ENCODE measurements at places on chromosomes 4 and X.

DNA sequence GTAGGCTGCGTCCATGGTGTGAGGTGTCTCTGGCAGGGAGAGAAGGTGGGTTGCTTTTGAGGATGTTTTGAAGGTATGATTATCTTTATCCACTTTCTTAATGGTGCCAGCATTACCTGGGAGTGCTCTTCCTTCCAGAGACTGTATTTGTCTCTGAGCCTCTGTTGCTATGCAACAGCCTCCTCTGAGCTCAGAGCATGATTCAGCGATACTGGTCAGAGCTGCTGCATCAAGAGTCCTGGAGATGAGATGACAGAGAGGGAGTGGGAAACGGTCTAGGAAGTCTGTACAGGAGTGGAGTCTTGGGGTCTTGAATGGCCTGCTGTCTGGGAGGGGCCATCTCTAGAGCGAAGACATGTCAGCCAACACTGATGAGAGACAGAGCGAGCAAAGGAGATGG, 104.4 kb upstream of the RAB40AL start:
- peak; percentile 29 for DNase-seq

DNA sequence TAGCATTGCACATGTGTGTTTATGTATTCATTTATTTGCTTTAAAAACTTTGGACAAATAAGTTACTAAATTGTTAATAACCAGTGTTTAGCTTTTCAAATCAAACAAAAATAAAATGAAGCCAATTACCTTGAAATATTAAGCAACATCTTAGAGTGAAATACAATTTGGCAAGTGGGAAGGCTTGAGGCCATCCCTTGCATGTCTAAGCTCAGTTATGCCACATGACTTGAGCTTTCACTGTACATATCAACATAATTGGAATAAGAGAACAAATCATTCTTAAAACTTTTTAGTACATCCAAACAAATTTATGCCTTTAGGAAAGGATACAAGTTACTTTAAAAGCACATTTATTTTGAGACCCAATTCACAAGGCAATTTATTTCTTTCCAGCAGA, 640.6 kb downstream of the SPRY1 start:
- no peak for DNase-seq

DNA sequence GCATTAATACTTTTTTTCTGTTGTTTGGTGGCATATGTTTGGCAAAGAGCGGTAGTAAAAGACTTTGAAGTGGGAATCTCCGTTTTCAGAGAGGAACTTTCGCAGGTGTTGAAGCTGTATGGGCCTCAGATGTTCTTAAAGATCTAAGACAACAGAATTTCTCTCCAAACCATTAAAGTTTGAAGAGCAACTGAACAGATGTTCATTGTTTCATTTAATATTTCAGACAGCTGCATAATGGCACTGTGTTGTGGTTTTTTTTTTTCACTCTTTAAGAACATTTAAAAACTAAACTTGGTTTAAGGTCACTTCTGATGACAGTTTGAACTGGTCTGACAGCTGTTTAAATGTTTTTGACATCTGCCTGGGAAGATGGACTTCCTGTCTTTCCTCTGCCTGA, 882.7 kb upstream of the PCDH10 start:
- no peak for DNase-seq

DNA sequence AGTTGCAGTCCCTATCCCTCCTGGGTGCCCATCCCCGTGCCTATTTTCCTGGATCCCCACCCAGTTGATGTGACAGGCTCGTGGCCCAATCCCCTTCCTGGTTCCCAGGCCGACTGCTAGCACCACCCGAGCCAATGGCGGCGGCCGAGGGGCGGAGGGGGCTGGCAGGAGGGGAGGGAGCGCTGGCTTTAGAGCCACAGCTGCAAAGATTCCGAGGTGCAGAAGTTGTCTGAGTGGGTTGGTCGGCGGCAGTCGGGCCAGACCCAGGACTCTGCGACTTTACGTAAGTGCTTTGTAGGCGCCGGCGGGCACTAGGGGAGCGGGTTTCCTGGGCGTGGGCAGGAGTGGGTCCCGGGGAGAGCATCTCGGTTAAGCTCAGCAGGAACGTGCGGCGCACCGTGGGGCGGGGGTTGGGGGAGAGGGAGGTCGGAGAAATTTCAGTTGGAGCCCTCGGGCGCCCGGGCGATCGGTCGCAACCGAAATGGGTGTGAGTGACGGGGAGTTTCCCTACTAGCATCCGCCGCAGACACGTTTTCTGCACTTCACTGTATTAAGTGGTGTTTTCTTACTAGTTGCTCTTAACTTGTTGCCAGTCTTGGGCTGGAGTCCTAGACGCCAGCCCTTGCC, at the start of gene PLS3:
Gene PLS3 (plus strand): TSS at position 197 of the 627 bp plus-strand sequence. CDS start 49,077 bp downstream, outside the sequence.
- DNase-seq, result peak; percentile 87

- DNase-seq, result no peak
These were observed 106.1 kb downstream of the ARAP2 start for GRCh38 chr4:36138220-36138619.

DNA sequence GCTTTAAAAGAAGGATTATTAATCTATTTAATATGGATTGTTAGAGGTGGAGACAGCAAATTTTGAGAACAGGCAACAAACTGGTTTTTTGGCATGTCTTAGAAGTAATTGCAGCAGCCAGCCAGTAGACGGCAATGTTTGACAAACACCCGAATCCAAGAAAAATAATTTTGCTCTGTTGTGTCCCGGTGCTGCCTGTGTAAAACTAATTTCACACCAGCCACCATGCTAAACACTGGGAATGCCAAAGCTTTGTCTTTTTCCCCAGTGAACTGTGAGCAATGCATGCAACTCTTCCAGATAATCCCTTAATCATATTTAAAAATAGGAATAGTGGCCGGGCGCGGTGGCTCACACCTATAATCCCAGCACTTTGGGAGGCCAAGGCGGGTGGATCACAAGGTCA, 25.9 kb downstream of the SMIM31 start:
- peak; percentile 47 for DNase-seq

GRCh38 chr4:165620913-165621312, 242.1 kb downstream of the CPE start:
- DNase-seq, result no peak

GRCh38 chrX:36528661-36529060, 479.5 kb upstream of the FAM47C start:
- DNase-seq, result no peak

- DNase-seq, result peak; percentile 53
These were observed 439 bp downstream of the SEC31A start for GRCh38 chr4:82890528-82890900.

DNA sequence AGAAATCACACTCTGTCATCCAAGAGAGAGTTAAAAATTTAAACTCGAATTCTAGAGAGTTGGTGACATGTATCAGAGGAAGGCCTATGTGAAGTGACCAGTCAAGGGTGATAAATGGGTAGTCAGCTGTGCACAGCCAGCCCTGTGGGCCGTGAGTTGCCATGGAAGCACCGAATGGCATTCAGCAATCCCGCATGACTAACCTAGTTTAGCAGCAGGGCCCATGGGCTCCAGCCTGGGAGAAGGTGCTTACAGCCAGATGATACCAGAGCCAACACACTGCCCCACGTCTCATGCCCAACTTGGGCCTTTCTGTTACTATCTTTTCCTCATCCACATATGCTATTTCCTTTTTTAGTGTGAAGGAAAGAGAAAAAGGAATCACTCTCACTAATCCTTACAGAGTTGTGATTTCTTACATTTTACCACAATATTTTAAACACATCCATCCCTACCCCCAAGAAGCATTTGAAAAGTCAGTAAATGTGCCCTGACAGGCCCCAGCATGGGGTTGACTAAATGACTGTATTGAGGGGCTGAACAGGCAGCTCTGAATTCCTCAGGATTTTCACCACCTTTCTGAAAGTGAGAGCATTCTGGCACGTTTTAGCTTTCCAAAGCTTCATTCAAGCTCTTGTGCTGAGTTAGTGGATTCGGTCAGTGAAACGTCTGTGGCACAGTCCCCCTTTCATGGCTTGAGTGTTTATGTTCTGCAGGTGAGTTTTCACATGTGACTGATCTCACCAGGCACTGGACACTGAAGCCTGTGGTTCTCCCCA, 104.2 kb downstream of the AFF1 start:
- peak; percentile 81 for DNase-seq

DNA sequence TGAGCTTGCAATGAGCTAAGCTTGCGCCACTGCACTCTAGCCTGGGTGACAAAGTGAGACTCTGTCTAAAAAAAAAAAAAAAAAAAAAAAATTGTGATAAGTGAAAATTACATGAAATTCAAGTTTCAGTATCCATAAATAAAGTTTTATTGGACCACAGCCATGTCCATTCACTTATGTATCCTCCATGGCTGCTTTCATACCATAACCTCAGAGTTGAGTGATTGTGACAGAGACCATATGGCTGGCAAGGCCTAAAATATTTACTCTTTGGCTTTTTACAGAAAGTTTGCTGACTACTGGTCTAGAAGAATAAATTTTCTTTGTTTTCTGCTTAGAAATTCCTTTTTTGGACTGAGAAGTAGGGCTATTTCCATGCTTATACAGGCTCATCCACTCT, 11.8 kb upstream of the SHISA3 start:
- DNase-seq, result no peak

DNA sequence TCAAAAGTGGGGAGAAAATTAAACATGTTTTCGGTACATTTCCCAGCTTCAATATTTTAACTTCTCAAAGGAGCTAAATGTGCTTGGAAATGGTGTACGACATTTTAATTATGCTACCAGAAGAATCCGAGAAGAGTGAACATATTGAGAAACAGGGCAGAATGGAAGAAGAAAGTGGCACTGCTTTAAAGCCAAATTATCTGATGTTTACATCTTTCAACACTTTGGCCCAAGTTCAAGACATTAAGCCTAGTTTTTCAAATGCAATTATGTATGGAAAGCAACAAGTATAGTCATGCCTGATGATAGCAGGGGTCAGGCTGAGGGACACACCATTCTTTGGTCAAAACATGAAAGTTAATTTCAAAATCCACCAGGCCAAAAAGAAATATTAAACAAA, 577.9 kb upstream of the ZFP42 start:
- DNase-seq, result no peak

DNA sequence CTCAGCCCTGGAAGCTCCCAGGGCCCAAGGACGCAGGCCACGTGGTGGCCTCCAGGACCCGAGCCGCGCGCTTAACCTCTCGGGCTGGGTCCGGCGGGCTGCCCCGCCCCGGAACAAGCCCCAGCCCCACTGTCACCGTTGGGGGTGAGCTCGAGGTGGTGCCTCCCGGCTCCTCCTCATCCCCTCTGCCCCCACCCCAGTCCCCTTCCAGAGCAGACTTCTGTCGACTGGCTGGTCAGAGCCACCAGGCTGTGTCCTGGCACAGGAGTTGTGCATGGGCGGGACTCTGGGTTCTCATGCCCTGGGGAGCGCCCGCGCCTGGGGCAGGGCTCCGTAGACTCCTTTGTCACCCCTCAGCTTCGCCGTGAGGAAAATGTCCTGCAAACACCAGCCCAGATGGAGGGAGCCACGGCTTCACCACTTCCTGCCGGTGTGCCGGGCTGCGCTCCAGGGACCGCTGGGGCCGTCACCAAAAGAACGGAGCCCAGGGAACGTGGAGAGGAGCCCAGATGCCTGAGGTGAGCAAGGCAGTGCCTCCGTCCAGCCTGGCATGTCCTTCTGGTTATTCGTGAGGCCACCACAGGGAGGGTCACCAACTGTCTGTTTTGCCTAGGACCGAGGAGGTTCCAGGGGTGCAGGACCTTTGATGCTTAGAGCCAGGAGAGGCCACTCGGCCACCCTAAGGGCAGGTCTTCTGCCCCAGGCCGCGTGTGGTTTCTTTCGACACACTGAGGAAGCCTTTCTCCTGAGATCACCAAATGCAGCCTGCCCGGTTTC, 7.1 kb upstream of the RGS12 start:
- DNase-seq, result peak; percentile 25

GRCh38 chrX:18769812-18770573, 62.5 kb downstream of the PPEF1 start:
- peak; percentile 17 for DNase-seq

- no peak for DNase-seq
These were observed 139.6 kb downstream of the AMMECR1 start for GRCh38 chrX:110178179-110178865.

DNA sequence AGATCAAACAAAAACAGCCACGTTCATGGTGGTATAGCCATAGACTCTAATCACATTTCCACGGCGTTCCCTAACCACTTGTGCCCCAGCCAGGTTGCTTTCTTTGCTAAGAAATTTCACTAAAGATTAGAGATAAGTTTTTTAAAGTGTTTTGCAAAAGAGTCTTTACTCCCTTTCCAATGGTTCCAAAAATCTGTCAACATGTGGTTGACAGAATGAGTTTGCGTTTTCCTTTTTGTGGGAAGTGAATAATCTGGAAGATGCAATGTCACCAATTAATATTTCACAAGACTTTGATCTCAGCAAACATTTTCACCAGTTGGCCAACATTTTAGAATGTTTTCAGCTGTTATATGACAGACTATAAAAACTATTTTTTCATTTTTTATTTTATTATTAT, 35.3 kb downstream of the CXCL1 start:
- DNase-seq, result peak; percentile 97

DNA sequence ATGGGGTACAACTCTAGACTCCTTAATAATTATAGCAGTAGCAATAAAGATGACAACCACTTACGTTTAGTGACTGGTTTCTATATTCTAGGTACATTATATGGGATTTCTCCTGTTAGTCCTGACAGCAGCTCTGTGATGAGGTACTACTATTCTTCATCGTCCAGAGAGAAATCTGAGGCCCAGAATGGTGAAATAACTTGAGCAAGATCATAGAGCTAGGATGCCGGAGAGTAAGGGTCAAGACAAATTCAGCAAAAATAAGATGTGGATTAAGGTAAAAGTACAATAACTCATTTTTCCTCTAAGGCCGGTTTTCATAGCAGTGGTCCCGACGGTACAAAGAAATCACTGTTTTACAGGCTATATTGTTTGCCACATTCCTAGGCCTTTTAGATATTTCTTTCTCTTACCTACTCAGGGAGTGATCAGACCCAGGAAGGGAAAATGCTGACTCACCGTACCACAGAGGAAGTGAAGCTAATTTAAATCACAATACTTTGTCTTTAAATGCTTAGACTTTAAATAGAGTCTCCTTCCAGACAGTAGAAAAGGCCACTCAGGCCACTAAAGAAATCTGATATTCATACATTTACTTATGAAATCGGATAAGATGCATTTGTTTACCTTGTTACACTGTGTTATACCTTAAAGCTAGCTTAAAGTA, 2023.0 kb upstream of the AGA start:
- DNase-seq, result no peak

DNA sequence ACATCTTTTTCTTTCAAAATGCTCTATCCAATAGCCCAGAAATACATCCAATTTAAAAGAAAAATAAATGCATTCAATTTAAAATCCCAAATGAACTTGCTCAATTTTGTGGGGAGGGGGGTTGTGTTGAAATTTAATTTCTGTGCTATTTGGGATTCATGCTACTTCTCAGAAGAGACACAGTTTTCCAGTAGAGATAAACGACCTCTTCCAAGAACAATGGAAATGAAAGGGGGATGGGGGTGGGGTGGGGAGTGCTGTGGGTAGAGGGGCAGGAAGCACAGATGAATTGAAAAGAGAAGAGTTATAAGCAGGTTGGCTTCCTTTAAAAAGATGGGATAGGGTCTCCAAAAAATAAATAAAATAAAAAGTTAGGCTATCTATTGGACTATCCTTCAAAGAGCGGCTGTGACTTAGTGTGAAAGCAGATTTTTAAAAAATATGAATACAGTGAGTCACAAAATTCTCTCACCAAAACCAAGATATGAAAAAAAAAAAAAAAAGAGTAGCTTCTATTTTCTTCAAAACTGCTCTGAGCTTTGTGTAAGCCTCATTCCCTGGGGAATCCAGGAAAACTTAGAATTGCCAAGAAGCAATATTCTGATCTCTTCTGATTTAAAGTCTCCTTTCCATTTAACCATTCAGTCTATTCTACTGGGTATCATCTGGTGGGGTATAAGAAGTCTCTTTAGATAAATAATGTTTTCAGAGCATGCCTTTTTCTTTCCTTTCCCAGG, 324.3 kb downstream of the PTTG2 start:
- DNase-seq, result peak; percentile 91

All from fibroblast of the aortic adventitia (primary cell).